ENCODE measurements at places on chromosomes 7 and 10. TPM values are rescaled to one million over a fixed set of nuclear protein-coding genes. Genes with fewer than 3 reads are reported as not detected.

DNA sequence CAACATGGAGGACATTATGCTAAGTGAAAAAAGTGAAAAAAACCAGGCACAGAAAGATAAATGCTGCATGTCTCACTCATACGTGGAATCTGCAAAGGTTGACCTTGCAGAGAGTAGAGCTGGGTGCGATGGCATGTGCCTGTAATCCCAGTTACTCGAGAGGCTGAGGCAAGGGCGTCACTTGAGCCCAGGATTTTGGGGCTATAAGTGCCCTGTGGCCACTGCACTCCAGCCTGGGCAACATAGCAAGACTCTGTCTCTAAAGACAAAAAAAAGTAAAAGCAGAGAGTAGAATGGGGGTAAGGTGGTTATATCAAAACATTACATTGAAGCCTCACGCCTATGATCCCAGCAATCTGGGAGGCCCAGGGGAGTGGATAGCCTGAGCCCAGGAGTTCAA is 22.8 kb downstream of the CBX3 start:
- no peak for DNase-seq

- no peak for DNase-seq
These were observed 873 bp downstream of the PRKAR2B start for GRCh38 chr7:107045195-107045960.

GRCh38 chr10:104286939-104287338 is 18.0 kb downstream of the GSTO2 start:
- no peak for DNase-seq

DNA sequence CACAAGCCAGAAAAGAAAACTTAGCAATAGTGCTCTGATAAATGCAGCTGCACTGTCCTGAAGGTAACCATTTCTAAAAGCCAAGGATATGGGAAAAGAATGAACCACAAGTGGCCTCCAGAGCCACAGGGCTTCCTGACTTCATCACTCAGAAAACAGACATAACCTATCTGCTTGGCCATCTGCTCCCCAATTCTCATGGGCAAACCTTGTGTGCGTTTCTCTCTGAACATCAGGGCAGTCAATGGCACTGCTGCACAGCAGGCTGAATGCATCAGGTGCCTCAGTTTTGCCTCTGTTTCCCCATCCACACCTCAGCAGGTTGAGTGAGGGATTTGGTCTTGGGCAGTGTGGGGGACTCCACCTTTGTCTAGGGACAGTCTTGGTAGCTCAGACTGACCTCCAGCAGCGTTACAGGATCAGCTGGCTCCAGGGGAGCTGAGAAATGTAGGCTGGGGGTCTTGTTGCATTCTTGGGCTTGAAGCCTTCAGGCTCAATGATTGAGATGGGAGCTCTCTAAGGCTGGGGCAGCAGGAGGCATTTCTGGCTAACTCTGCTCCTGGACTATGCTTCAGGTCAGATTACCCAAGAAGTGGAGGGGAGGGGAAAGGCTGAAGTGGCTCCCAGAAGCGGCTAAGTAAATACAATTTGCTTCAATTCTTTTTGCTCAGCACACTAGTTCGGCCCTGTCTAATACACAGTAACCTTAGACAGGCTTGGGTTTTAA is 23.6 kb upstream of the PDLIM1 start:
- no peak for DNase-seq

- no peak for DNase-seq
These were observed 900 bp upstream of the MICALL2 start for GRCh38 chr7:1459920-1460820.

GRCh38 chr7:105014693-105015389 is 836 bp downstream of the KMT2E start:
- no peak for DNase-seq

DNA sequence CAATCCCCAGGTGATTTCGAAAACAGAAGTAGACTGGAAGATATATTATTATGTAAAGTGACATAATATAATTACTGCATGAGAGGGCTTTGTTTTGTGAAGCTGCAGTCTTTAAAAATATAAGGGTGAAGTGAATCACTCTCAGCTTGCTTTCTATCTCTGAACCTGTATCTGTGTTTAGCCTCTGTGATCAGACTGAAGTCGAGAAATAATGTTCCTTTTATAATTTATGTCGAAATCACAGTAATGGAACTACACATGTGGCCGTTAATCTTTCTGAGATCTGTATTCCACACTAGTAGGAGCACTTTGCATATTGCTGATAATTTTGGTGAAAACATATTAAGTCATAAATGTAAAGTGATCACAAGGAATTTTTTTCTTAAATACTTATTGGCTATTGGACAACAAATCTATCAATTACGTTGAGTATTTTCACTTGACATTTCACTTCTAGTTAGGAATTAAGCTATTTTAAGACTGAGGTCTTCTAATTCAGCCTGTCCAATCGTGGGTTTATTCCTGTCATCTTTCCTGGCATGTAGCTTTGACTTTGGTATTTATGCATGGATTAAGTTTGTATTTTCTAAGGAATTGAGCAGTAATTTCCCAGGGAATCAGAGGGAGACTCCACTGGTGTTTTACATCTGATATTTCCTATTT is 268.2 kb upstream of the POT1 start:
- no peak for DNase-seq

- no peak for DNase-seq
These were observed 218.9 kb upstream of the KMT2E start for GRCh38 chr7:104795086-104795485.

DNA sequence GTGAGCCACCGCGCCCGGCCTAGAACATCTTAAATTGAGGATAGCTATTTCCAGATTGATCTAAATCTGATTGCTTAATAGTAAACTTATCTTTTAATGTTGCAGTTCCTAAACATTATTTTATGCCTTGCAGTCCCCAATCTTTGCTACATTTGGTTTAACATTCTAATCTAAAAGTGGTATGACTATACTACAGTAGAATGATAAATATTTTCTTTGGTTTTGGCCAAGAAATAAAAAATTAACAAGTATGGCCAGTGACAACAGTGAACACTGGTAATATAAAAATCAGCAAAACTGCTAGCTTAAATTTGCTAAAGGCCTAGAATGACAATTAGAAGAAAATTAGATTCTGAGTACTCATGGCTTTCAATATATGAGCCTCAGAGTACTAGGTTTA is 73.5 kb downstream of the CDK6 start:
- no peak for DNase-seq

GRCh38 chr10:4725917-4726606 is 99.9 kb upstream of the AKR1E2 start:
- no peak for DNase-seq

DNA sequence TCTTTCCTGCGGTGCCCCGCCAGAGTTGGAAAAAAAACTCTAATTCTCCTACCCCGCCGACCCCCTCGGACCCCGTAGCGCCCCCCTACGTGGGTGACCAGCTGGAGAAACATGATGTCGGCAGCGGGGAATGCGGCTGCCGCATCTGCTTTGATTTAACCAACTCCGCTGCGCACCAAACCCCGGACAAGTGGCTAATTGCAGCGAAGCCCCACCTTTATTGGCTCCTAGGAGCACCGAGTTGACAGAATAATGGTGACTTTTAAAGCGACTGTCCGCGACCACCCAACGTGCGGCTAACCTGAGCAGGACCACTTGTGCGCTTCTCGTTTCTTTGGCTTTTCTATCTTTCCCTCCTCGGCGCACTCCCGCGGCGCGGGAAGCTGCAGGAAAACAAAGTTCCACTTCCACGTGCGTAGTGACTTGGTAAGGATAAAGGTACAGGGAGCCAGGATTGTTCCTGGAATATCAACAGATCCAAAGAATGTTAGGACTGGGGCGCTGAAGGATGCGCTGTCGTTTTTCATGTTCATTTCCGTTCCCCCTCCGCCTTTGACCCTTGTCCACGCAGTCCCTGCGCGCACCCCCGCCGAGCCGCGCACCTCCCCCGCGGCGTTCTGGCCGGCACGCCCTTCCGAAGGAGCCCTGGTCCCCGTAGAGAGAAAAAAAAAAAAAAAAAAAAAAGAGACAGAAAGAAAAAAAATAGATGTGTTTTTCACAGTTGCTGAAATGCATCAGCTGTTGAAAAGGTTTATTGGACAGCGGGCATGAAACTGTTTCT is 1.4 kb downstream of the WNT16 start:
- no peak for DNase-seq

- DNase-seq, result no peak
These were observed 214.9 kb downstream of the JAZF1 start for GRCh38 chr7:27965650-27966049.

DNA sequence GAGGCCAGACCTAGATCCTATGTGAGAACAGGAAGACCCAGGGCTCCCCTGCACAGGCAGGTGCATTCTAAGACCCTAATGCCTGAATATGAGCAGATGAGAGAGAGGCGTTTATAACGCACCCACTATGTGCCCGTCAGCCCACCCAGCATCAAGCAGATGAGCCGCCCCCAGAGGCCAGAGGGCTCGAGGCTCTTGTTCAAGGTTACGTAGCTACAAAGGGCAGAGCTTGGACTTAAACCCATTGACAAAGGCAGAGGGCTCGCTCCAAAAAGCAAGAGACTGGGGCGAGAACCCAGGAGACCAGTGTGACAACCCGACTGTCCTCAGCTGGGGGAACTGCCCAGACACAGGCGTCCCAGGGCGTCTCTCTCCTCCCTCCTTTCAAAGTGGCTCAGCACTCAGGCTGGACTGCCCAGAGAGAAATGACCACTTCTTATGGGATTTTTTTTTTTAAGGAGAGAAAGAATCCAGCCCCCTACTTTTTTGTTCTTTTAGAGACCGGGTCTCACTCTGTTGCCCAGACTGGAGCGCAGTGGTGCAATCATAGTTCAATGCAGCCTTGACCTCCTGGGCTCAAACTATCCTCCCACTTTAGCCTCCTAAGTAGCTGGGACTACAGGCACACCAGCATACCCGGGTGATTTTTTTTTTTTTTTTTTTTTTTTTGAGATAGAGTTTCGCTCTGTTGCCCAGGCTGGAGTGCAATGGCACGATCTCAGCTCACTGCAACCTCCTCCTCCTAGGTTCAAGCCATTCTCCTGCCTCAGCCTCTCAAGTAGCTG is 40.1 kb downstream of the TNRC18 start:
- no peak for DNase-seq

- DNase-seq, result no peak
These were observed 65.9 kb upstream of the KCND2 start for GRCh38 chr7:120207037-120207436.

GRCh38 chr10:123475466-123475865 is 190.7 kb upstream of the GPR26 start:
- no peak for DNase-seq

- DNase-seq, result no peak
These were observed 72.4 kb upstream of the LRRC4 start for GRCh38 chr7:128103498-128104107.

DNA sequence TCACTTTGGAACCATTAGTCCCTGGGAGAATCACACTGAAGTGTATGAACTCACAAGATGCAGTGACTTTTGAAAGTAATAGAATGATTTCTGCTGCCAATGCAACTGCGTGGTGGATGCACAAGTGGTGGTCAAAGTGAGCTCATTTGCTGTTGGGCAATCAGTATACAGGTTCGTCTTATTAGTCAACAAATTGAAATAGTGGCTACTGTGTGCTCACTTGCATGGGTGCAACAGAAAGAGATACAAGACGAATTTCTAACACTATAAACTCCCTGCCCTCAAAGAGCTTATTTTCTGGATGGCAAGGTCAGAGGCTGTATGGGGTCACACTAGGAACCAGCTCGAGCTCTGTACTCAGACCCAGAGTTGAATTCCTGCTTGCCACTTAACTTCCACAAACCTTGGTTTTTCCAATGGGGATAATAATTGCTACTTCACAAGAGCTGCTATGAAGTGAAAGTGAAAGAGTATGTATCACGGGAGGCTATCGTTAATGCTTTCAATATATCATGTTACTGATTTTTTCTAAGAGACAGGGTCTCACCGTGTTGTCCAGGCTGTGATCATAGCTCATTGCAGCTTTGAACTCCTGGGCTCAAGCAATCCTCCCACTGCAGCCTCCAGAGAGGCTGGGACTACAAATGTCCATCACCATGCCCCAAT is 8.3 kb upstream of the BCL7B start:
- DNase-seq, result no peak

DNA sequence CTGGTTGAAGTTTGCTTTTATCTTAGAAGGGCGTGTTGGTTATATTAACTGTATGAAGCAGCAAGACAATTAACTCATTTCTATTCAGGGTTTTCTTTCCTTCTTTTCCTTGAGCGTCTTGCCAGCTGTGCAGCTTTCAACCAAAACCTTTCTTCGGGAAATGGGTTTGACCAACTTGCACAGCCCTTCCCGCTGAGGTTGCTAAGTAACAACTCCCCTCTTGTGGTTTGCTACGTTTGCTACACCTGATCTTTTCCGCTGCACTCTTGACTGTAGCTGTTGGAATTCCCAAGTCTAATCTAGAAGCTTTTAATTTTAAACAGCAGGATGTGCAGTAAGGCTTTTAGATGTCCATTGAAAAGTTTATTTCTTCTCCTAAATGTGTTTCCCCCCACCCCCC is 116.9 kb downstream of the CDCA7L start:
- DNase-seq, result no peak

- DNase-seq, result no peak
These were observed 162.9 kb downstream of the ST7 start for GRCh38 chr7:117116211-117116610.

GRCh38 chr10:44956717-44957706 is 2.6 kb upstream of the RASSF4 start:
- no peak for DNase-seq

DNA sequence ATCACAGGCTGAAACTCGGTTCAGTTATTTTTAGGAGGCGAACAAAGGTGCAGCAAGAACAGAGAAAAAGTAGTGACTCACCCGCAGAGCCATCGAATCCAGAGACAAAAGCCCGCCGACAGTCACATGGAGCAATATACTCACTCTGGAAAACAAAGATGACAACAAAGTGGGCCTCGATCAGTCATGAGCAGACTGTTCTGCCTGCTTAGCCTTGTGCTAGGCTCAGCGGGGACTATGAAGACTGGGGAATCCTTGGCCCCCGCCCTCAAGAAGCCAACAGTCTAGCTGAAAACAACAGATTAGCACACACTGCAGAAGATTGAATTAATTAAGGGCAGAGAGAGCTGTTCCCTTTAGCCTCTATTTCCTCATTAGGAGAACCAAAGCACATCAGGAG is 30.4 kb downstream of the XPNPEP1 start:
- no peak for DNase-seq

- no peak for DNase-seq
These were observed 410.1 kb downstream of the SUGCT start for GRCh38 chr7:40544871-40545303.

Gene CDC14C
- total RNA-seq, result not detected

Gene PDIA4
- total RNA-seq, result 33.2 TPM

Gene INHBA
- 30.4 TPM for total RNA-seq

Gene OR2A7
- 2.3 TPM for total RNA-seq

Gene EN2
- total RNA-seq, result not detected

Gene CYP2C9
- not detected for total RNA-seq

Gene CPN1
- not detected for total RNA-seq

Gene MYL10
- total RNA-seq, result not detected

Gene INA
- 1.6 TPM for total RNA-seq

Gene HOXA11
- total RNA-seq, result not detected
